Stimulated activated CD4-positive, alpha-beta T cell treated with anti-CD3 and anti-CD28 coated beads, Interleukin-1b, Interleukin-23, amount 100 ng/mL, for 48 hours (primary cell): ENCODE measurements at places on chromosomes 11 and 22.

DNA sequence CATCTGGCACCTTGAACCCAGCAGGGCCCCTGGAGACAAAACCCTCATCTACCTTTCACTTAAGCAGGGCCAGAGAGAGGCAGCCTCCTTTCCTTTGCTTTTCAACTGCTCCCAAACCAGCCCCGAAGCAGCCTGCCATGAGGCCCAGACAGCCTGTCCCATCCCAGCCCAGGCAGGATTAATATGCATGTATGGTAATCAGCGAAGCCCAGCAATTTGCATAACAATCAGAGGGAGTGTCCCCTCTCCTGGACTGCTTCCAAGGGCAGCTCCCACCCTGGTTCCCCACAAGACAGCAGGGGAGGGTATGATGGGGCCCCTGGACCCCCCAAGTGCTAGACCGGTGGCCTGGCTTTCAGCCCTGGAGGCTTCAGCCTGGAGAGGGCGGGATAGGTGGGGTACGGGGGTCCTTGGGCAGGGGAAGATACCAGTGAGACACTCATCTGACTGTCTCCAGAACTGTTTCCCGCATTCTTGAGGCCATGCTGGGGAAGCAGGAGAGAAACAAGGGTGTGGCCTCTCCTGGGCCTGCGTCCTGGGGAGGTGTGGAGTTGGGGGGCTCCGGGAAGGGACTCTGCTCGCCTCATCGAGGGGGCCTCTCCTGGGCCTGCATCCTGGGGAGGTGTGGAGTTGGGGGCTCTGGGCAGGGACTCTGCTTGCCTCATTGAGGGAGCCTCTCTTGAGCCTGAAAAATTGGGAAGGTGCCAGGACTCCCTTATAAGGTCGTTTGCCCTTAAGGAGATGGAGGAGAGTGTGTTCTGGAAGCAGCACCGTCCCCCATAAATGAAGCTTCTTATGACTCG, 93.2 kb upstream of the PRR5 start:
- no peak for DNase-seq

- no peak for DNase-seq
Observed at GRCh38 chr22:23844739-23845202, 6.0 kb upstream of the DERL3 start.

DNA sequence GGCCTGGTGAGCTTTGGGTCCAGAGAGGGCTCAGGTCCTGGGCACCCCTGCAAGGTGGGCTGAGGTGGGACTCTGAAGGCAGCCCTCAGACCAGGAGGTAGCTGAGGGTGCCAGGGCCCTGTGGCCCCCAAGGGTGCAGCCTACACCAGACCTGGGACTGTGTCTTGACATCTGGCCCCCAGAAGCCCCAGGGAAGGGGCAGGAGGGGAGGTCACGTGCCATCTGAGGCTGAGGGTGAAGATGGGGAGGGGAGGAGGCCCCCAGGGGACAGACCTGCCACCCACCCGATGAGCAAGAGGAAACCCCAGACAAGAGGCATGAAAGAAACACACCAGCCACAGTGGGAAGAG, 520.2 kb downstream of the BRD1 start:
- no peak for DNase-seq

GRCh38 chr11:60889869-60890311, 16.5 kb downstream of the PRPF19 start:
- no peak for DNase-seq

- no peak for DNase-seq
Observed at GRCh38 chr11:15629690-15630321, 515.1 kb downstream of the INSC start.
